ENCODE measurements at places on chromosomes 1 and 21.

- DNase-seq, result peak; percentile 2
These were observed 12.7 kb upstream of the HMGCL start for GRCh38 chr1:23837908-23838307.

DNA sequence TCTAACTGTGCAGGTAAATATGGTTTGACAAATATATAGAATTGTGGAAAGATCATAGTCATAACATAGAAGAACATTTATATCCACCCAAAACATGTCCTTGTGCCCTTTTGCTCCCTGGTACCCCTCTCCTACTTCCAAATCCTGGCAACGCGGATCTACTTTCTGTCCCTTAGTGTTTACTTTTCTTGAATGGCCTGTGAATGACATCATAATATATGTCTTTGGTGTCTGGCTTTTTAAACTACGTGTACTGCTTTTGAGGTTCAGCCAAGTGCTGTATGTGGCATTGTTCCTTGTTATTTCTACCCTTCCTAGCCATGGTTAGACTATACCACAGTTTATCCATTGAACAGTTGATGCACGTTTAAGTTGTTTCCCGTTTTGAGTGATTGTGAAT lies 155.6 kb downstream of the SDCCAG8 start:
- no peak for DNase-seq

DNA sequence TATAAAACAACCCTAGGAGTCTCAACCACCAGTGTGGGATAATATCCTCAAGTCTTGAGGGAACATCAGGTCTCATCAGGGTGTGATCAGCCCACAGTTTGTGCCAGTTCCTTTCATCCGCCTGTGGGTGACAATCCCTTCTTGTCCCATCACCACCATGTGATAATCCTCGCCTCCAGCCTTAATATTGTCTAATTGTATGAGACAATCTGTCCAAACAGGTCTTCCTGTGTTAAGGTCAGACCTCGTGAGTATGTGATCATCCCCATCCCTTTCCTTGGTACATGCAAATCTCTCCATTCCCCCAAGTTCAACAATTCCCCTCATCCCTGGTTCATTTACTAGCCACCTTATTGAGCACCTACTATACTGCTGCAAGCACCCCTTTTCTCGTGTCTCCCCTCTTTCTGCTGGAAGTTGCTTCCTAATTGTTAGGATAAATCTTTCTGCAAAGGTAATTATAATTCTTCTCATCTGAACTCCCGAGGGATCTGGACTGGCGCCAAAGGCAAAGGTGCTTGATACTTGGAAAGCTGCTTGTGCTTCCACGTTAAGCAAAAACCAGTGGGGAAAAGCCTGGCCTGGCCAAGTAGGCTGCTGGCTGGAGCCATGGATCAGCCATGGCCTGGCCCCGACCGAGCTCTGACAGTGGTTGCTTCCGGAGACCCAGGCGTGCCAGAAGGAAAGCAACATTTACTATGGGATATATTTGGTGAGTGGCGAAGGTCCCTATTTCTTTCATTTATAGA lies 92.5 kb downstream of the RNF220 start:
- no peak for DNase-seq

DNA sequence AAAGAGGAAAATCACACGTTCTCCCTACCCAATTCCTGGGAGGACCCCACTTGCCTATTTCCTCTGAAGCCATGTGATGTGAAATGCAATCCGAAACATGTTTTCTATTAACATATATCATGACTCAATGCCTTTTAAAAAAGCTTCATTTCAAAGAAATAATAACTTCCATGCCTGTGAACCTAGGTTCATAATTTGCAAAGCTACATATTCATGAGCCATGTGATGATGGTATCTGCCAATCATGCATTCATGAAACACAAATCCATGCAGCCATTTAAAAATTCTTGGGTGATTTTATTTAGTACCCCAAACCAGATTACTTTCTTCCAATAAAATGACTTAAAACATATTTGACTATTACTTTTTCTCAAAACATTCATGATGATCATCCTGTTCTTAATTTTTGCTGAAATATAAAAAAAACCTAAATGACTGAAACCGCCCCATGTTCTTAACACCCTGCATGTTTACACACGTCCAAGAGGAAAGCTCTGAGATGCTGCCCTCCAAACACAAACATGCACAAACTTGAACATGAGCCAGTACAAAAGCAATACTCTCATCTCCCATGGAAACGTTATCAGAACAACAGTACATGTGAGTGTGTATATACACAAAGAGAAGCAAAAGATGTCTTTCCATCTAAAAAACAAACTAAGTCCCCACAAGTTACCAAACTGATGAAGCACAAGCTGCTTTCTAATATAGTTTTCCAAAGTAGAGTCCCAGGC lies 140.1 kb downstream of the TGFBR3 start:
- no peak for DNase-seq

GRCh38 chr1:189211742-189212141 lies 1265.9 kb downstream of the BRINP3 start:
- DNase-seq, result no peak

GRCh38 chr1:40040511-40041465 lies at the start of gene CAP1:
CAP1 (plus strand) TSS chr1:40040729; CDS start chr1:40059347, 18,618 bp downstream.
- peak; percentile 99 for DNase-seq

- DNase-seq, result peak; percentile 47
These were observed 49.6 kb downstream of the WDR64 start for GRCh38 chr1:241701483-241702295.

- DNase-seq, result peak; percentile 46
These were observed 8.9 kb downstream of the MAPKAPK2 start for GRCh38 chr1:206693592-206693991.

- DNase-seq, result no peak
These were observed 5.4 kb downstream of the ANGPTL7 start for GRCh38 chr1:11194407-11195176.

- DNase-seq, result no peak
These were observed 129.1 kb upstream of the SOD1 start for GRCh38 chr21:31530364-31530763.

- no peak for DNase-seq
These were observed 55.6 kb downstream of the CLSTN1 start for GRCh38 chr1:9767964-9768668.

Measured in EH (cell line).